ENCODE measurements at places on chromosomes 2 and 18.

DNA sequence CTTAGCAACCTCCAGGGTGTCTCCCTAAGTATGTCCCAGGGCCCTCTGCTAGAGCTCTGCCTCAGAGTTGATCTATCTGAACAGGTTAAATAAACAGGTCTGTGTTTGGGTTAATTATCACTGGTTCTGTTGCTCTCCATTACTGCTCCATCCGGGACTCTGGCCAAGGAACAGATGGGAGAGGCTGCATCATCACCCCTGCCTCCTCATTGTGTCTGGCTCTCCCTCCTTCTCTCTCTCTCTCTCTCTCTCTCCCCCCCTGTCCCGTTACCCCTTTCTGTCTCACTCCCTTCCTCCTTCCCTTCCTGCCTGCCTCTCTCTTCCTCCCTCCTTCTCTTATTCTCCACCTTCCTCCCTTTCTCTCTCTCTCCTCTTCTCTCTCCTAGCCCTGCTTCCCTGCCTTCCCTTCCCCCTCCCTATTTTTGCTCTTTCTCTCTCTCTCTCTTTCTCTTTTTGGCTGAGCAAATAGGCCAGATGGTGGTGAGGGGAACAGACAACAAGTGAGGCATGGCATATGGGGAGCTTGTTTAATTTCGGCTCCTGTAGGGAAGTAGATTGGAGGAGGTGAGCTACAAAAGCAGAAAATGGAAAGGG is 62.1 kb downstream of the SETBP1 start:
- DNase-seq = no peak

- no peak for DNase-seq
Observed at GRCh38 chr2:9217838-9218770, 11.5 kb downstream of the ASAP2 start.

DNA sequence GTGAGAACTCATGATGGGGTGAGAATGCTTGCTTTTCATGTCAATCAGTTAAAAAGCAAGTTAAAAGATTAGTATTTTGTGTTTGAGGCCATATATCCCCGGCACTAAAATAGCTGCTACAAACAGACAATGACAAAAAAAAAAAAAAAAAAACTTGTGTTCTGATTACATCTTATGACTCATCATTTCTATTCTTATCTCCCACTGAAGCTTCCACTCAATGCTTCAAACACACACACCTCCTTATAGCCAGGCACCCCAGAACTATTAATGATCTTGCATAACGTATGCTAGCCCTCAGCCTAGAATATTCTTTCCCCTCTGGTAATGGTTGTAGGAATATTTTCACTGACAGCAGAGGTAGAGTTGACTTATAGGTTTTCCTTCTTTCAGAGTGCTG is 778.3 kb downstream of the TRIB2 start:
- no peak for DNase-seq

GRCh38 chr2:25322312-25322711 is 19.4 kb downstream of the DNMT3A start:
- no peak for DNase-seq

DNA sequence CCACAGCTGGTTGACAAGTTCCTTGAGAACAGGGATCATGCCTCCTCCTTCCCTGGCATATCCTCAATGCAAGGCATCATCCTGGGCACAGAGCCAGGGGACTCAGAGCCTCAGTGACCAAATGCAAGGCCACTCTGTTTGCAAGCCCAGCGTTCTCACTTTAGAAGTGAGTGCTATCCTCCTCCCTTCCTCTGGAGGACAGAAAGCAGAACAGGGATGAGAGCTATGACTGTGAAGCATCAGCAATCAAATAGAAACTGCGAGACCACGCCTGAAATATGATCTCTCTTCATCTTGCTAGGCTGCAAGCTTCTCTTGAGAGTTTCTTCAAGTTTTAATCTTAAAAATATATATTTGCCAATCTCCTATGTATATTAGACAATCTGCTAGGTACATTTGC is 119.8 kb downstream of the LRATD1 start:
- DNase-seq = no peak

GRCh38 chr18:79400591-79401381 is 5.1 kb downstream of the NFATC1 start:
- peak; percentile 66 for DNase-seq

- DNase-seq = no peak
Observed at GRCh38 chr18:48566589-48566988, 27.8 kb downstream of the CTIF start.

DNA sequence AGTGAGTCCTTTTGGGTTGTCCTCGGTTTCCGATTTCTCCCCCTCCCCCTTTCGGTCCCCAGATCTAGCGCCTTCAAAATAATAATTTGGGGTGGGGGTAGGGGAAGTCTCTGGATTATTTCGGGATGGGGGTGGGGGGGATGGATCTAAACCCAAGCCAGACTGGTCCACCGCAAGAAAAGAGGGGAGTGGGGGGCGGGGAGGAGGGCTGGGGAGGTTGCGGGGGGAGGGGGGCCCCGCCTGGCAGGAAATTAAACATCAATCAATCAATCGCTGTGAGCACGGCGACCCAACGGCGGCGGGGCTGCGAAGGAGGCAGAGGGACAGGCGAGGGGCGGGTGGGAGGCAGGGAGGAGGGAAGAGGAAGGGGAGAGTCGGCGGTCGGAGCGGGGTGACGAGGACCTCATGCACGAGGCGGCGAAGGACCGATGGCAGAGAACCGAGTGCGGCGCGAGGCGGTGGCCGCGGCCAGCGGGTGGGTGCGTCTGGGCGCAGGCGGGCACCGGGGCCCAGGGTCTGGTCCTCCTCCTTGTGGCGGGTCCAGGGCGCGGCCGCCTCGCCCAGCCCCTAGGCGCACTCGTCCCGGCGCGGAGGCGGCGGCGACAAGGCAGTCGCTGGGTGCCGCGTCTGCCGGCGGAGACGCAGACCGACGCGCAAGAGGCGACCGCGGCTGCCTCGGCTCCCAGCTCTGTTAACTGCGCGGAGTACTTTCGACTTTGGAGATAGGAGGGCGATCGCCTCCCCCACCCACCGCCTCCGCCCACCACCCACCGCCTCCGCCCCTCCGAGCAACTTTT is 468 bp upstream of the SATB2 start:
- no peak for DNase-seq

DNA sequence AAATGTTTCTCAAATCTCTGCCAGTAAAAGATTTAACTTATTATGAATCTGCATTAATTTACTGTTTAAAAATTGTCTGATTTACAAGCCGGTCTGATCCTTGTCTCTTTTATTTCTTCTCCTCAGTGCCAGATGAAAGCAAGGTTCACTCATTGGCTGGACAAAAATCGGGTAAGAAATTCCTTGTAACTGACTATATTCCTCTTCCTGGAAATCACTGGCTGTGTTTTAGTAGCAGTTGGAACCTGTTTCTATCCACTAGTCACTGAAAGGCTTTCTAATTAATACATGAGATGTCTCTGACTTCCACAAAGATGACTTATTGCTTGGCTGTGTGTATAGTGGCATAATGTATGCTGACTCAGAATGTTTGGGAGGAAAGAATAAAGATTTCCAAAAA is 436.6 kb upstream of the NRP2 start:
- no peak for DNase-seq

DNA sequence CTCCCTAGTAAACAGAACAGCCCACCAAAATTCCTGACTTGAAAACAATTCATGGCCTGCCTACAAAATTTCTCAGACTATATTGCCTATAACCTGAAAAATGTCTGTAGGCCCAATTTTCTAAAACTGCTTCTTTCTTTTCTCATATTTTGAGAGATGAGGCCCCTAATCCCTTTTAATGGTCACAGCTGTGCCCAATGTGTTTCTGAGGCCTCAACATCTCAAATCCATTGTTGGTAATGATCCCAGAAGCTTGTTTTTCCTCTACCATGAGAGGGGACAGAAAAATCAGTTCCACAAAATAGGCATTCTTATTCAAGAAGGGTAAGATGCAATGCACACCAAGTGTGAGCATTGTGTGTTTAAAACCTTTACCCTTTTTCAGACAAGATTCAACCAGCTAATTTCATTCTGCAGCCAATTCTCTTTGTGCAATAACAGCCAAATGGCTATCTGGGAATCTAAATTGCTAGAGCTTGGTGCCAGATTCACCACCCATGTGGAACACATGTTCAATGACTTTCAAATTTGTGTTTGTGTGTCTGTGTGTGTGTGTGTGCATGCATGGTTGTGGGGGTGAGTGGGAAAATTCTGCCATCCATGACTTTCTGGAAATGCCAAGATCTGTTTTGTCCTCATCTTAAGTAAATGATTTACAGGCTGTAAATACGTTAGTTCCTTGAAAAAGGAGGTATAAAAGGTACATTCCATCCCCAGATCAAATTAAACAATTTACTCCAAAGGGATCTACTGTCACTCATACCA is 319.5 kb downstream of the TNS1 start:
- no peak for DNase-seq

DNA sequence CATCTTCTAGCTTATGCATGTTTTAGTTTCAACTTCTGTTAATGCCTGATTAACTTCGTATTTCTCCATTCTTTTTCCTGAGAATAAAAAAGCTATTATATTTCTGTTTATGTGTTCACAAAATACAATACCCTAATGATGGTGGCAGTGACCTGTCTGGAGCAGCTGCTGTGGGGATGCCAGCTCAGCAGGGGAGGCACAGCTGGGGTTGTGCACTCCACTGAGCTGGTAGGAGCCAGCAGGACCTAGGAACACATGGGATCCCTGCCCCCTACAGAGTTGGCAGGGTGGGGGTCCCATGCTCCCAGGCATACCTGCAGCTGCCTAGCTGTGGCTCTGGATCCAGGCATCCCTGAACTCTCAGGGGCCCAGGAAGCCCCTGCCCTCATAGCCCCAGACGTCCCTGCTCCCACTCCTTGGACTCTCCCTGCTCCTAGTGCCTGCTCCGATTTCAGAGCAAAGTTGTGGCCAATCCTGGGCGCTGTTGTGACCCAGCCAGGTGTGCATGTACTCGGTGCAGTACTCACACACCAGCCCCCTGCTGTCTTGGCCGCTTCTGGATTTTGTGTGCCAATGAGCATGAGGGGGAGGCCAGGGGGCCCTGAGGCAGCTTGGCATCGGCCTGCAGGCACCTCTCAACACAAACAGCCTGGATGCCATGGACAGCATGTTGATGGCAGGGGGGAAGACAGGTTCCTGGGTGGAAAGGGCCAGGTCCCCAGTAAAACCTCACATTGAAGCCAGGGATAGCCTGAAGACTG is 546.0 kb downstream of the ZNF804A start:
- DNase-seq = no peak

GRCh38 chr2:10709290-10709939 is 12.0 kb upstream of the ATP6V1C2 start:
- no peak for DNase-seq

DNA sequence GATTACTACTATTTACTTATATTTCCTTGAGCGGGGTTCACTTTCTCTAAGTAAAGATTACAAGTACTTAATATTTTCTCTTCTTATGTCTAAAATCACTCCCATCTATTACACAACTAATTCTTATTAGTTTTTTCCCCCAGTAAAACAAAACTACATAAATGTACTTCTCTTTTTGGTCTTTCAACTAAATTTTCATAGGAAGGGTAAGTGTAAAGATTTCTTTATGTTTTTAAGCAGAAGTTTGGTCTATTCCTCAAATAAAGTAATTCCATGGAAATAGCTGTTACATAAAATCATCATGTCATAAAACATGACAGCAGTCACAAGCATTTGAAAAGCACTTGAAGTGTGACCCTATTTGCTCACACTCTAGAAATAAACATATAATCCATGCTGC is 249.0 kb downstream of the ZEB2 start:
- no peak for DNase-seq

GRCh38 chr2:16546128-16546754 is 119.4 kb downstream of the CYRIA start:
- no peak for DNase-seq

DNA sequence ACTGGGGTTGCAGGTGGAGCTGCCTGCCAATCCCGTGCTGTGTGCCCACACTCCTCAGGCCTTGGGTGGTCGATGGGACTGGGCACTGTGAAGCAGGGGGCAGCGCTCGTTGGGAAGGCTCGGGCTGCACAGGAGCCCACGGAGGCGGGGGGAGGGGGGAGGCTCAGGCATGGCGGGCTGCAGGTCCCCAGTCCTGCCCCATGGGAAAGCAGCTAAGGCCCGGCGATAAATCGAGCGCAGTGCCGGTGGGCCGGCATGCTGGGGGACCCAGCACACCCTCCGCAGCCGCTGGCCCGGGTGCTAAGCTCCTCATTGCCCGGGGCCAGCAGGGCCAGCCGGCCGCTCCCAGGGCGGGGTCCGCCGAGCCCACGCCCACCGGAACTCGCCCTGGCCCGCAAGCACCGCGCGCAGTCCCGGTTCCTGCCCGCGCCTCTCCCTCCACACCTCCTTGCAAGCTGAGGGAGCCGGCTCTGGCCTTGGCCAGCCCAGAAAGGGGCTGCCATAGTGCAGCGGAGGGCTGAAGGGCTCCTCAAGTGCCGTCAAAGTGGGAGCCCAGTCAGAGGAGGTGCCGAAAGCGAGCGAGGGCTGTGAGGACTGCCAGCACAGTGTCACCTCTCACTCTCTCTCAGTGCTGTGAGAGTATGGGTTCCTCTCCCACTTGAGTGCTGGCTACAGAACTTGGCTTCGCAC is 1210.6 kb upstream of the NXPH2 start:
- no peak for DNase-seq

DNA sequence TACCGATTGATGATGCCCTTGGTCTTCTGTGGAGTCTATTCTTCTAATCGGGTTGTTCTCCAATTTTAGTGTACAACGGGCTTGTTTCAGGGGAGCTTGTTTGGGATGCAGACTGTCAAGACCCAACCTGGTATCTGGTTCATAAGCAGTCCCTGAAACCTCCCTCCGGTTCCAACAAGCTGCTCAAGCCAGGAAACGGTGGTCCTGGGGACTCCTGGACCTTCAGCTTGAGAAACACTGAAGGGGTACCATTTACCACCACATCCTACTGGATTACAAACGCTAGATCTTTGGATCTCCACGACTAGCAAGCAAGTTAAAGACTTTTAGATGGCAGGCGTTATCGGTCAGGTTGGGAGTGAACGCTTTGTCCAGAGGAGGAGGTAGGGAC is 2.0 kb downstream of the BCL2 start:
- DNase-seq = no peak

- no peak for DNase-seq
Observed at GRCh38 chr2:109376115-109376514, 237.7 kb downstream of the SEPTIN10 start.

DNA sequence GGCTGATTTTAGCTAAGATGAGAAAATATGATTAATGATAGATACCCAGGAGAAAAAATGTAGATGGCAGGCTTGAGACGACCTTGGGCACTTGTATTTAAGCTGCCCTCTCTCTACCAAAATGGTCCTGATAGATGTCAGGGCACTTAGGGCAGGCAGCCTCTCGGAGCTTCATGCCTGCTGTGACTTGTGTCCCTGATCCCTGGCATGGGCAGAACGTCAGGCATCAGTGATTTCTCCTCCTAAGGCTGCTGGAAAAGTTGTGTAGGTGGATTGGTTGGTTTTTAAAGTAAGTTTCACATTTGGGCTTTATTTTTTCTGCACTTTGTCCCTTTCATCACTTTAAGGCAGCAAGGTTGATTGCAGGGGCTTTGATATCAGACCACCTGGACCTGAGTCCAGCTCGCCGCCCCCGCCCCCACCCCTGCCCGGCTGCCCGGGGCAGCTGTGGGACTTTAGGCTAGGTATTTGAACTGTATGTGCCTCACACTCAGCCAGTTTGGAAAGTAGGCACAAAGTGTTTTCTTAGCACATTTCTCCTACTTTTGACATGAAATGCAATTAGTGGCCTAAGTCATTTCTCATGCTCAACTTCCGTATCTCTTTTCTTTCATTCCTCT is 35.0 kb upstream of the SCLY start:
- DNase-seq = no peak
